Activated T-cell treated with anti-CD3 and anti-CD28 coated beads, Interleukin-2, amount 50 U/mL, for 72 hours (primary cell): ENCODE measurements at places on chromosomes 2 and 18. TPM values are rescaled to one million over a fixed set of nuclear protein-coding genes. Genes with fewer than 3 reads are reported as not detected.

GRCh38 chr2:28624793-28625701 is 126.6 kb upstream of the PPP1CB start:
- DNase-seq: peak; percentile 76
- peak overlapping the region; percentile 87 for H3K4me3 ChIP-seq
- no peaks in the 10 kb centered on the region for H3K36me3 ChIP-seq
- peaks cover 81% of the 10 kb centered on the region for H3K4me1 ChIP-seq
- H3K27ac ChIP-seq: peak overlapping the region; percentile 95

GRCh38 chr18:7548721-7549120 is 18.4 kb upstream of the PTPRM start:
- no peaks in the 10 kb centered on the region for H3K4me1 ChIP-seq
- no peak overlapping the region for H3K4me3 ChIP-seq
- H3K27ac ChIP-seq: no peak overlapping the region
- H3K27me3 ChIP-seq: no peaks in the 10 kb centered on the region
- no peaks in the 10 kb centered on the region for H3K36me3 ChIP-seq

DNA sequence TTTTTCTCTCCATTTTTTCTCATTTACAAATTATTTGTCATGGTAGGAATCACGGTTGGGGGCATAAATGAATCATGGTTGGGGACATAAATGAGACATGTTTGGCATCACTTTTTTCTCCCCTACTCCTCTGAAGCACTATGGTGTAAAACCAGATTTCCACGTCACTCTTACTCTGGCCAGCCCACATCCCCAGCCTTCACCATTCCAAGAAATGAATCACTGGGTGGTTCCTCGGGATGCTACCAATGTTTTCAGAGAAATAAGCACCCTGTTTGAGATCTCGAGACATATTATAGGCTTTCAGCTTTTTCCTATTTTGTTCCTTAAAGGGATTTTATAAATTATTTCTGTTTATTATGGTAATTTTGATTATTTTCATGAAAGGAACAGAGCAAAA is 155.0 kb upstream of the SLC8A1 start:
- no peaks in the 10 kb centered on the region for H3K4me1 ChIP-seq
- H3K27ac ChIP-seq: no peak overlapping the region
- no peak for DNase-seq

GRCh38 chr2:165149439-165149838 is 54.4 kb downstream of the SCN3A start:
- H3K27me3 ChIP-seq: peaks cover 10% of the 10 kb centered on the region
- no peak overlapping the region for H3K4me3 ChIP-seq
- no peaks in the 10 kb centered on the region for H3K36me3 ChIP-seq
- H3K27ac ChIP-seq: no peak overlapping the region

- no peak overlapping the region for H3K4me3 ChIP-seq
- no peaks in the 10 kb centered on the region for H3K27me3 ChIP-seq
- no peaks in the 10 kb centered on the region for H3K4me1 ChIP-seq
- H3K36me3 ChIP-seq: no peaks in the 10 kb centered on the region
- H3K27ac ChIP-seq: no peak overlapping the region
These were observed 373.1 kb downstream of the CMPK2 start for GRCh38 chr2:6492573-6492972.

GRCh38 chr18:55522011-55522410 is 66.0 kb downstream of the TCF4 start:
- H3K36me3 ChIP-seq: no peaks in the 10 kb centered on the region
- no peak overlapping the region for H3K4me3 ChIP-seq
- peak; percentile 27 for DNase-seq
- no peaks in the 10 kb centered on the region for H3K27me3 ChIP-seq
- H3K4me1 ChIP-seq: no peaks in the 10 kb centered on the region

DNA sequence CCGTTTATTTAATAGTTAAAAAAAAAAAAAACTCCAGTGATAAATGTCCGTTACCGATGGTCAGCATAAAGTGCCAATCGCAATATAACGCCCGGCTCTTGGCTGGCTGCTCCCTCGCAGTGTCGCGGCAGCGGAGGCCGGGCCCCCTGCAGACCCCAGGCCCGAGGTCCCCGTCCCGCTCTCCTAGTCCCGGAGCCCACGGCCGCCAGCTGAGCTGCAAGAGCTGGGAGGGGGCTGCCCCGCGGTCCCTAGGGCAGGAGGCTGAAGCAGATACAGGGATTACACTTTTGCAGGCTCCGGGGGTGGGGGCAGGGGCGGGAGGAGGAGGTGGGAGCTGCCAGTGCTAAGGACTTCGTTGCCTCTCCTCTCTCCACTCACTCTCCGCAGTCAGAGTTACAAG is 6.9 kb downstream of the OSR1 start:
- peak overlapping the region; percentile 73 for H3K4me3 ChIP-seq
- H3K27me3 ChIP-seq: peaks cover 68% of the 10 kb centered on the region
- no peak for DNase-seq
- no peak overlapping the region for H3K27ac ChIP-seq

DNA sequence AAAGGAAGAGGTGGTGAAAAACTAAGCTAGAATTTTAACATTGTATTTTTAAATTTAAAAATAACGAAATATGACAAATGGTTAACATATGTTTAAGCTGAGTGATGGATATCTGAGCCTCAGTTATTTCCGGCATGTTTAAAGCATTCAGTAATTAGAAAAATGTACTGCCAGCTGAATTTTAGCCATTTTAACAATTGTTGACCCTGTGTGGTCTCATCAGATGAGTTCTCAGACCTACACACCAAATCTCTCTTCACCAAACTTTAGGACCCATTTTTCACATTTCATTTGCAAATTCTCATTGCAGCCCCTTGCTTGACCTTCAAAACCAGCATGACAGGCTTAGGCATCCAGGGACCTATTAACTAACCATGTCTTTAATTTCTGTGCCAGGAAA is 91.5 kb upstream of the RGPD4 start:
- no peak for DNase-seq
- H3K36me3 ChIP-seq: no peaks in the 10 kb centered on the region
- no peaks in the 10 kb centered on the region for H3K4me1 ChIP-seq

DNA sequence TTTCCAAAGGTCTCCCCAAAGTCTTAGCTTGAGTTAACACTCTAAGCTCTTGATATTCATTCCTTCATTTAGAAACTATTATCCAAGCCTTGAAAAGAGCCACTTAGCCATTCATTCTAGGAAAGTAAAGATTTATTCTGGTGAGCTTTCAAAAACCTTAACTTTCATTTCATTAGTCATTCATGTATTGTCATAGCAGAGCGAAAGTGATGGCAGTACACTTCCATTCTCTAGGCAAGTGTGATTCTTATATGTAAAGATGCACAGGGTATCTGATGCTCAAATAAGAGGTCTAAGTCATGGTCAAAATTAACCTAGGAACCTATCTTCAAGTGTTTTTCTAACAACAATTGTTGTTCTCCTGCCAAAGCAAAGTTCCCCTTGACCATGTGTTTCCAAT is 553.0 kb upstream of the FANCL start:
- no peaks in the 10 kb centered on the region for H3K36me3 ChIP-seq
- H3K27me3 ChIP-seq: peaks cover 5% of the 10 kb centered on the region

DNA sequence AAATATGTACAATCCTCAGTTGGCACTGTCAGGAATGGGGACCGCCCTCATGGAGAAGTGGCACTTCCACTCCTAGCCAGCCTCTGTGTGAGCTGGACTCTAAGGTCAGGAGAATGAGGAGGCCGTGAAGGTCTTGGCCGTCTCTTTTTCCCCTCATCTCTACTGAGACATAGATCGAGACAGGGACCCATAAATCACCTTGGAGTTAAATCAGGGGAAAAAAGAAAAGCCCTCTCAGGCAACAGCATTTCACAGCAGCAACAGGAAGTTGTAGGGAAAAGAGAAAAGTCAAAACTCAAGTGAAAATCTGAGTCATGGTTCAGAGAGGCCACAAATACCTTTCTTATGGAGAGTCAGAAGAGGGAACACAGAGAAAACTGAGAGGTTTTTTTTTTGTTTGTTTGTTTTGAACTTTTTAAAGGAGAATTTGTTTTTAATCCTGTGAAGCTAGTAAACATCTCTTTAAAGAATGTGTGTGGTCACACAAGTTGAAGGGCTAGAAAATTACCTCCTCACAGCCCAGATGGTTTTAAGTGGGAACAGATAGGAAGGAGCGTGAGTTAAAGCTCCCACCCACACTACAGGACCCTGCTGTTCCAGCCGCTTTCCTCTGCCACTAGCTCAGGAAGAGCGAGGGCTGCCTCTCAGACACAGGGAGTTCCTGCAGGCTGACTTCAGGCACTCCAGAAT is 30.6 kb upstream of the CYP1B1 start:
- H3K27ac ChIP-seq: peak overlapping the region; percentile 73
- DNase-seq: no peak
- H3K36me3 ChIP-seq: peaks cover 6% of the 10 kb centered on the region
- H3K4me3 ChIP-seq: peak overlapping the region; percentile 76
- peaks cover 43% of the 10 kb centered on the region for H3K4me1 ChIP-seq

DNA sequence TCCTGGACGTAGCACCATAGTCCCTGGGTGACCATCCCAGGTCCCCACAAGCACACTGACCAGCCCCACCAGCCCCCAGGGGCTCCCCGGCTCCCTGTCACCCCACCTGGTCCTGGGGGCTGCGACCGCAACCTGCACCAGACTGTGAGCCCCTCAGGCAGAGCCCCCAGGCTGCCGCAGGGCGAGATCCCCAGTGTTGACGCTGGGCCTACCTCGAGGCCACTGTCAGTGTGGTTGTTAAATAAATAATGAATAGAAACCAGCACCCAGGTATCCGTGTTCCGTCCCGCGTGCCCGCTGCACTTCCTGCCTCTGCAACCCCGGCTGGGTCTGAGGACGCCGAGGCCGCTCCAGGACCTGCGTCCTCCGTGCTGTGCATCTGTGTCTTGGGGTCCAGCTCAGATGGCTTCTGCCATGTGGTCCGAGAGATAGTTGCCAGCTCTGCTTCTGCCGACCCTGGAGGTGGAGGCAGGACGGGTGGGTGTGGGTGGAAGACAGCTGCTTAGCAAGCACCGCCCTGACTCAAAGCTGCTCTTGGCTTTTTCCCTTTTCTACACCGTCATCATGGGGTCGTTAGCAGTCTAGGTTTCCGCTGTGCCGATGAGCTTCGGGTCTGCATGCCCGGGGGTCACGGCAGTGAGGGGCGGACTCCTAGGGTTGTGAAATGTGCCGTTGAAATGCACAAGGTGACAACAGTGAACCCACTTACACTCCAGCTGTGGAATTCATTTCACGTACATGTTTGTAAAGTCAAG is 74.2 kb downstream of the NFATC1 start:
- H3K4me3 ChIP-seq: no peak overlapping the region
- peaks cover 20% of the 10 kb centered on the region for H3K36me3 ChIP-seq
- DNase-seq: no peak
- no peaks in the 10 kb centered on the region for H3K27me3 ChIP-seq

GRCh38 chr2:46329803-46330775 is 32.9 kb downstream of the EPAS1 start:
- no peak for DNase-seq
- H3K4me1 ChIP-seq: peaks cover 33% of the 10 kb centered on the region
- no peak overlapping the region for H3K4me3 ChIP-seq
- H3K27ac ChIP-seq: peak overlapping the region; percentile 0
- no peaks in the 10 kb centered on the region for H3K36me3 ChIP-seq

- no peak overlapping the region for H3K27ac ChIP-seq
- no peaks in the 10 kb centered on the region for H3K27me3 ChIP-seq
- no peaks in the 10 kb centered on the region for H3K36me3 ChIP-seq
- no peak for DNase-seq
- no peak overlapping the region for H3K4me3 ChIP-seq
These were observed 286.4 kb downstream of the SLC8A1 start for GRCh38 chr2:40165509-40165844.

GRCh38 chr2:141280037-141280436 is 850.8 kb downstream of the LRP1B start:
- H3K27ac ChIP-seq: no peak overlapping the region
- no peaks in the 10 kb centered on the region for H3K27me3 ChIP-seq
- H3K4me1 ChIP-seq: no peaks in the 10 kb centered on the region
- no peak for DNase-seq
- no peak overlapping the region for H3K4me3 ChIP-seq
- H3K36me3 ChIP-seq: no peaks in the 10 kb centered on the region

DNA sequence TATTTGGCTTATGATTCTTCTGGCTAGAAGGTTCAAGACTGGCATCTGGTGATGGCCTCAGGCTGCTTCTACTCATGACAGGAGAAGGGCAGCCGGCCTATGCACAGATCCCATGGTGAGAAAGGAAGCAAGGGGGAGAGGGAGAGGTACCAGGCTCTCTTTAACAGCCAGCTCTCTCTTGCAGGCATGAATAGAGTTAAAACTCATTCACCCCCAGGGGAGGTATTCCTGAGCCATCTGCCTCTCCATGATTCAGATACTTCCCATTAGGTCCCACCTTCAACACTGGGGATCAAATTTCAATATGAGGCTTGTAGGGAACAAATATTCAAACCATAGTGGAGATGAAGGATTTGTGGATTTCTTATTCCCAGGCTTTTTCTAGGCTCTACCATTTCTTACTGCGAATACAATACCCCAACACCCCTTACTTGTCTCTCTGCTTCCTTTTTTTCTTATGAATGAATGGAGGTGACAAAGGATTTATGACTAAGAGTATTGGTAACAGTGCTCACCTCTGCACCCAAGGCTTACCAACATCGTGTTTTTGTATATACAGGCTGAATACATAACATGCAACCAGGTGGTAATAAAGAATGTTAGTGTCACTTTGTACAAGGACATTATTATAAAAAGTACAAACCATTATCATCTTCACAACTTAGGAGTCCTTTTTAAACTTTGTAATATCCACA is 454.6 kb upstream of the TRIB2 start:
- no peak for DNase-seq
- peaks cover 23% of the 10 kb centered on the region for H3K4me1 ChIP-seq
- no peaks in the 10 kb centered on the region for H3K36me3 ChIP-seq

- no peak for DNase-seq
- H3K36me3 ChIP-seq: no peaks in the 10 kb centered on the region
- H3K27ac ChIP-seq: no peak overlapping the region
- H3K27me3 ChIP-seq: no peaks in the 10 kb centered on the region
- peaks cover 9% of the 10 kb centered on the region for H3K4me1 ChIP-seq
These were observed 242.2 kb downstream of the LOXHD1 start for GRCh38 chr18:46414863-46415262.

GRCh38 chr2:240733803-240734495 is 42.3 kb downstream of the AQP12A start:
- H3K4me3 ChIP-seq: no peak overlapping the region
- no peaks in the 10 kb centered on the region for H3K4me1 ChIP-seq

DNA sequence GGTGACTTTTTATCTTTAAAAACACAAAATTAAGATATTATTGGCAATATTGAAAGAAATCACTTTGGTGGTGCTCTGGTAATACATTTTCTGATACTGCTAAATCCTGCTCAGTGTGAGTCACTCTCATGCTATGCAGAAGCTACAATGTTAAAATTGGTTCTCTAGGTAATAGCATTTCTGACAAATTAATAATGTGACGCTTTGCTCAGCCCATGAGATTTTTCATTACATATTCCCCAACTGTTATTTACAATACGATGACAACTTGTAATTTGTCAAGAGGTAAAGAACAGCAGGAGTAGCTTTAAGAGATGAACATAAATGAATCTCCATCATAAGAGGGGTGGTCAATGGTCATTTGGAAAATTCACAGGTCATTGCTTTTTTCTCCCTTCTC is 573.6 kb downstream of the TMEM182 start:
- no peaks in the 10 kb centered on the region for H3K27me3 ChIP-seq
- no peak for DNase-seq
- no peak overlapping the region for H3K27ac ChIP-seq
- no peak overlapping the region for H3K4me3 ChIP-seq

GRCh38 chr18:54030434-54030833 is 194.0 kb downstream of the MBD2 start:
- H3K27ac ChIP-seq: no peak overlapping the region
- DNase-seq: no peak
- no peak overlapping the region for H3K4me3 ChIP-seq
- H3K4me1 ChIP-seq: no peaks in the 10 kb centered on the region
- no peaks in the 10 kb centered on the region for H3K36me3 ChIP-seq

CFAP65 gene
- total RNA-seq: not detected

TRIP12 gene
- total RNA-seq: 250 TPM

SKOR2 gene
- total RNA-seq: 0.70 TPM

VIT gene
- total RNA-seq: not detected

RIT2 gene
- total RNA-seq: not detected

CDK15 gene
- not detected for total RNA-seq

CERKL gene
- total RNA-seq: 0.07 TPM

SERPINB13 gene
- total RNA-seq: not detected

ALPP gene
- total RNA-seq: not detected
